ENCODE measurements at places on chromosomes 7 and 10.

DNA sequence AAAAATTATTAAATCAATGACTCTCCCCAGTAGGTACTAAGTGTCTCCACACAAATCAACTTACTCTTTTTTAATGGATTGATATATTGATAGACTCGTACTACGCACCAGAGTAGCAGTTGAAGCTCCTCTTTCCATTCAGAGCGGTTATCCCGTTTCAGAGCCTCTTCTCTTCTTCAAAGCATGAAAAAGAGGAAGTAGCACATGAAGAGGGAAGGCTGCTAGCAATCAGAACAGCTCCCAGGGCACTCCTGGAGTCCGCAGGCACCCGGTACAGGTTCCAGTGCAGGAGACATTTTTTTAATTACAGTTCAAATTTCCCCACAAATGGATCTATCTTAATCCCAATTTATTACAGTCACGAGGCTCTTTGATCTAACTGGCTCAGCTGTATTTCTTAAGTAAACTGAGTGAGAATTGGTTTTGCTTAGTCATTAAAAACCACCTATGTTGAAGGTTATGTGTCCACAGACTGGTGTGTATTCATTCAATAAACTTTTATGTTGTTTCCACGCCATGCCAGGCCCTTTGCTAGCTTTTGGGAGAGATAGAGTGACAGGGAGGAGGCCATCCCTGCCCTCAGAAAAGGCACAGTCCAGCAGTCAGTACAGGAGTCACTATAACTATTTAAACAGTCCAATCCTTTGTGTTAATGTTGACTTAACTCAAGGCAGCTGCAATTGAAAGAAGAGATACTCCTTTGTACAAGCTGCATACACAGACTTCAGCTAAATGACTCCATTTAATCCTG lies 32.1 kb upstream of the CALN1 start:
- no peak for DNase-seq

DNA sequence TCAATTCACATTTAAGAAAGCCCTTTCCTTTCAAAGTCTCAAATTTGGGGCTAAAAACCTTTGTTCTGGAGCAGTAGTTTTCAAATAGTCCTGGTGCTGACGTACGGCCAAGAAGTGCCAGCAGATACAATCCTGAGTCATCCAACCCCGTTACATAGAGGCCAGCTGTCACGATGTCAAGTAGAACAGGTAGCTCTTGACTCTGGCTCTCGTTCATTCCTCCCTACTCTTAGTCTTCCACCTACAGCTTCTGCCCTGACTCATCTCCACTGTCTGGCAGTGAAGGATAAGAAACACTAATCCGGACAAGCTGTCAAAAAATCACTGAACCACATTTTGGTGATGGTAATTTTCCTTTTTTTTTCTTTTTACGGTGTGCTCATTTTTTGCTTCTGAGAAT lies 132.4 kb upstream of the PTN start:
- DNase-seq = no peak

DNA sequence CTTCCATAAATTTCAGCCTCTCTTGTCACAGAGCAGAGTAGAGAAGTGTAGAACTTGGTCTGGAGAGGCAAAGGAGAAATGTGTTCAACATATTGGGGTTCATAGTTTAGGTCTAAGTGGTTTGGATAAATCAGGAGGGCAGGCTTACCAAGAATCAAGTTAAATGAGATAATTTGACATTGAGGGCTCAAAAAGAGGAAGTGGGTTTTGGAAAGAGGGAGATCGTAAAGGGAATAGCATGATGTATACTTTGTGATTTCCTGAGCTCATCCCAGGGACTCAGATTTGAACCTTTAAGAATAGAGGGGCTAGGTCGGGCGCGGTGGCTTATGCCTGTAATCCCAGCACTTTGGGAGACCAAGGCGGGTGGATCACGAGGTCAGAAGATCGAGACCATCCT lies 34.7 kb upstream of the NPY start:
- no peak for DNase-seq

DNA sequence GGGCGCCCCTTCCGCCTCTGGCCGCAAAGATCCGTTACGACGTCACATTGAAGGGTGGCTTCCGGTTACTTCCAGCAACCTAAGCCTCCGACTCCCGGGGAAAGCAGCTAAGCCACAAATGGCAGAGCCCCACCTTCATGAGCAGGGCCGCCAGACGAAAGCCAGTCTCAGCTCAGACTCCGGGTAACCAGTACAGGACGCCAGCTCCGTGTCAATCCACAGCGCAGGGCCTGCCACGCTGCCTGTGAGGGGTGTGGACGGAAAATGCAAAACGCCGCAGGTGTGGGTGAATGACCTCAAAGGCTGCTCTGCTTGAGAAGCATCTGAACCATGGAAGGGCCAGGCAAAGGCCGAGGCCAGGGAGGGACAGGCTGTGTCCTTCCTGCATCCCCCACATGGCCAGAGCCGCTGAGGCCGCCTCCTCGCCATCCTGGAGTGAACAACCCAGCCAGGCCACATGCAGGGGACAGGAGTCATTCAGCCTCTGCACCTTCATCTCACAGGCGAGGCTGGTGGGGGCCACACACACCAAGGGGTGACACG lies 53.5 kb upstream of the PPP2R2D start:
- no peak for DNase-seq
